Activated naive CD4-positive, alpha-beta T cell treated with anti-CD3 and anti-CD28 coated beads, Interleukin-2, amount 10 ng/mL, durations not matched to agents 5 hours and 36 hours (primary cell): ENCODE measurements at places on chromosomes 11 and 22. TPM values are rescaled to one million over a fixed set of nuclear protein-coding genes. Genes with fewer than 3 reads are reported as not detected.

Gene PGR
- total RNA-seq: not detected

Gene CLDN5
- 4.8 TPM for total RNA-seq

Gene STARD10
- total RNA-seq: 11.1 TPM

Gene HORMAD2
- not detected for total RNA-seq

Gene TNNI2
- total RNA-seq: not detected

Gene MMP7
- not detected for total RNA-seq

Gene OR52H1
- not detected for total RNA-seq

Gene SYNGR1
- total RNA-seq: 0.50 TPM

Gene SNX32
- 1.5 TPM for total RNA-seq

Gene KDM4E
- total RNA-seq: not detected

Gene KRTAP5-8
- total RNA-seq: 0.23 TPM

Gene IRAG1
- total RNA-seq: not detected

Gene ROM1
- total RNA-seq: 1.1 TPM

Gene H19
- not detected for total RNA-seq

Gene AIFM3
- total RNA-seq: not detected

Gene MMP12
- total RNA-seq: not detected

Gene SLC15A3
- total RNA-seq: 3.7 TPM

Gene SLC35F2
- 5.5 TPM for total RNA-seq

Gene TTC17
- 78.0 TPM for total RNA-seq

Gene SPECC1L
- 41.6 TPM for total RNA-seq

Gene EMID1
- not detected for total RNA-seq

Gene POU2AF2
- not detected for total RNA-seq

Gene NCF4
- 10.8 TPM for total RNA-seq

Gene HEPHL1
- not detected for total RNA-seq

Gene OR4C13
- total RNA-seq: not detected

Gene P4HA3
- not detected for total RNA-seq

Gene KRTAP5-10
- 0.26 TPM for total RNA-seq

Gene OR51B5
- total RNA-seq: not detected

Gene NPTXR
- total RNA-seq: 1.6 TPM

Gene KRTAP5-7
- 0.17 TPM for total RNA-seq

Gene TEX54
- not detected for total RNA-seq

Gene BAIAP2L2
- total RNA-seq: 0.78 TPM

Gene CCDC73
- not detected for total RNA-seq

Gene UBQLN3
- not detected for total RNA-seq

Gene USP2
- total RNA-seq: 0.89 TPM

Gene LINC01488
- total RNA-seq: not detected

Gene TRPM5
- 0.05 TPM for total RNA-seq

Gene BIK
- 1.4 TPM for total RNA-seq

Gene MYOD1
- not detected for total RNA-seq

Gene OR5M3
- not detected for total RNA-seq
